ENCODE measurements at places on chromosomes 2 and 18.
A peak's percentile ranks its signal among the peaks of the same experiment; 100 is the strongest.

DNA sequence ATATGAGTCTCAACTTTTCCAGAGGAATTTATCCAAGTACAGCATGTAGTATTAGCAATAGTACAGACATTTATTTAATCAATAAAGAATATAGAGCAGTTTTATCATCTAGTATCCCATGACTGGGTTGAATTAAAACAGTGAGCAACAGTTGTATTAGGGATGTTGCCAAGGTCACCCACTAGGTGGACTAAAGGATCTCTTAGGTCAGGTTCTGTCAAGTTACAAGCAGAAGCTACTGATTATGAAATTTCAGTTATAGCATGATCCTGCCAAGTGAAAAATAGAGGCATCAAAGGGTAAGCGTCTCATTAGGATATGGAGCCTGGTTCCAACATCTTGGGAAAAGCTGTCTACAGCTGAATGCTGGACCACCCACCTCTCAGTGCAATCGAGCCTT lies 52.1 kb upstream of the LAPTM4A start:
- no peak for DNase-seq

GRCh38 chr2:207126724-207127308 lies 38.9 kb downstream of the KLF7 start:
- DNase-seq, result no peak

GRCh38 chr2:23769364-23769763 lies 157.6 kb downstream of the ATAD2B start:
- DNase-seq, result no peak

GRCh38 chr2:211159972-211160371 lies 603.6 kb downstream of the CPS1 start:
- DNase-seq, result no peak

- DNase-seq, result no peak
These were observed 249.4 kb upstream of the CTAGE1 start for GRCh38 chr18:22667156-22667555.

DNA sequence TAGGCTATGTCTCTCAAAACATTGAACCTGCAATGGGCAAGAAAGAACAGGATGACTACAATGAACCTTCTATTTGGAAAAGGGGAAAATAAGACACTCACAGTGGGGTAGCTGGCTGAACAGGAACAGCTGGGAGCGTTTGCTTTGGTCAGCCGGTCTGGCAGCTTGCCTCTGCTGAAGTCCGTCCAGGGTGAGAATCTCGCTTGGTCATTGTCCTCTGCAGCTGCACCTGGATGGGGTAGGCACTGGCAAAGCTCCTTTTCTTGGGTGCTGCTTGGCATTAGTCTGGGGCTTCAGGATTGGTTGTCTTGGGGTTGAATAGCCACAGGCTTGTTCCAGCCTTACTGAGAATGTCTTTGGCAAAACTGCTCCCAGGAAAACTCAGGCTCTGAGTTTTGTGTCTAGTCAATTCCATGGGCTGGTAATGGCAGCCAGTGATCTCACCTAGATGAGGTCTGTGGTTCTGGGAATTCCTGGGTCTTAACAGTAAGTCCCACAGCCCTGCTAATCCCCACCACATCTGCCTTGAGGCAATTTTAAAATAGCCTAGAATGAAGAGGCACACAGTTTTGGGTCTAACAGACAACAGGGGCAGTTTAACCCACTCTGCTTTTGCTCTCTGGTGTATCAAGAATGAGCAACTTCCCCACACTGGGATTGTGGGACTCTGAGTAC lies 13.4 kb downstream of the NEDD4L start:
- no peak for DNase-seq

GRCh38 chr2:219870041-219870440 lies 242.6 kb downstream of the SLC4A3 start:
- DNase-seq, result no peak

DNA sequence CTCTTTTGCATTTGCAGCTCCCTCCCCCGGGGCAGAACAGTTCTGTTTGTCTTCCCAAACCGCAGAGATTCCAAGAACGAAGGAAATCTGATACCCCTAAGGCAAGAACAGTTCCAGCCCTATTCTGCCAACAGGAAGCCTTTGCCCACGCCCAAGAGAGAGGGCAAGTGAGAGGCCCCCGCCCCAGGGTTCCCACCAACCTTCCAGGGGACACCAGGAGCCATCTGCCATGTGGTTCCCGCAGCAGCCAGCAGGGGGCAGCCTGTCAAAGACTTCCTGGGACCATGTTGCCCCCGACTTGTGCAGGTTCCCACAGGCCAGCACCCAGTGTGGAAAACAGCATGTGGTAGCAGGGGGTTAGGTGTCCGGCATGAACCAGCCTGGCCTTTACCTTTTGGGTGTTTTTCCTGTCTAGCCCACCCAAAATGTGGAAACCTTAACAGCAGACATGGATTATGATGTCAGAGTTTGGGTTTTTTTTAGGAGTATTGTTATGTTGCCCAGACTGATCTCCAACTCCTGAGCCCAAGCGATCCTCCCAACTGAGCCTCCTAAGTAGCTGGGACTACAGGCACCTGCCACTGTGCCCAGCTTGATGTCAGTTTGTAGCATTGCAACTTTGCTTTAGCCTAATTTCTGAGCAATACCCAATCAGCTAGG lies 21.7 kb upstream of the EFHD1 start:
- DNase-seq, result peak; percentile 33

GRCh38 chr18:848062-848861 lies 36.2 kb upstream of the YES1 start:
- DNase-seq, result no peak

DNA sequence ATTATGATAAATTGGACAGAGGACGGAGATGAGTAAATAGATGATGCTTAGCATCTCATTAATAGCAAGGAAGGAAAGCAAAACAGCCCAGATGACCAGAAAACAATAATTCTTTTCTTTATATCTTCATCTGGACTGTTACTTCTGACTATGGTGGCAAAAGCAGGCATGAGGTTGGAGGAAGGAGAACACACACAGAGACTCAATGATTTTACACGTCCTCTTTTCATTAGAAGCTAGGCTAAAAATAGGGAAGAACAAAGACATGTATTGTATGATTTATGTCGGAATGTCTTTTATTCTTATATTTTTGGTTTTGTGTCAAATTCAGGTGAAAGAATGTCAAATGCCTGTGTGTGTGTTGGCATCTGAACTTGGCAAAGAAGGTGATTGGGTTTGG lies 137.1 kb downstream of the MAP2 start:
- DNase-seq, result no peak

- DNase-seq, result no peak
These were observed 5.2 kb downstream of the DYSF start for GRCh38 chr2:71458413-71459083.

DNA sequence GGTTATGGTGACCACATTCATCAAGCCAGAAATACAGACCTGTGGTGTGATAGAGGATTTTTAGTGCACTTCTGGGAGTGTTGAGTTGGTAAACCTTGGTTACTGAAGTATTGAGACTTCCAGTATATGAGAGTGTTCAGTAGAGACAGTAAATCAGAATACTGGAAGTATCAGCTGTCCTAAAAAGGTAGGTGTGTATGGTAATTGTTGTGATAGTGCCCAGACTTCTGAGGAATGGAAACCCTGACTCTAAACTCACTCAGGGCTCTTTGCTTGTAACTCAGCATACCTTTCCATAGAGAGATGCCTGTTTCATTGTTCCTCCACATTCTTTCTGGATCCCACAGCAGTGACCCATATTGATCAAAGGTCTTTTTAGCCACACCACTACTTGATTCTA lies 217.1 kb downstream of the SETBP1 start:
- no peak for DNase-seq

- DNase-seq, result no peak
These were observed 69.6 kb downstream of the SRBD1 start for GRCh38 chr2:45541450-45541849.

- DNase-seq, result no peak
These were observed 772.2 kb downstream of the SUCLG1 start for GRCh38 chr2:83686863-83687262.

- no peak for DNase-seq
These were observed 55.3 kb downstream of the EDAR start for GRCh38 chr2:108933691-108934117.

DNA sequence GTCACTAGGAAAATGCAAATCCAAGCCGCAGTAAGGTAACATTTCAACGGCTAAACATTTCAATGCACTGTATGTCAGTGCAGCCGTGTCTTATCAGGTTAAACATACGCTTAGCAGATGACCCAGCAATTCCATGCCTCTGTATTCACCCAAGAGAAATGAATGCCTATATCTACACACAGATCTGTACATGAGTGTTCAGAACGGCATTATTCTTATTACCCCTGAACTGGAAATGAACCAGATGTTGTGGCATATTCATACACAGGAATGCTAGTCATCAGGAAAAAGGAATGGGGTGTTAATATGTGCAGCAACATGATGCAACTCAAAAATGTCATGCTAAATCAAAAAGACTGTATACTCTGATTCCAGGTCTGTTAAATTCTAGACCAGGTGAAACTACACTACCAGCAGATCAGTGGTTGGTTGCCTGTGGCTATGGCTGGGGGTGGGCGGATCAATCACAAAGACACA lies 80.4 kb upstream of the RPL31 start:
- no peak for DNase-seq

GRCh38 chr2:144550911-144551310 lies 31.0 kb upstream of the ZEB2 start:
- DNase-seq, result no peak

- DNase-seq, result no peak
These were observed 83.8 kb downstream of the PARD3B start for GRCh38 chr2:204628926-204629712.

DNA sequence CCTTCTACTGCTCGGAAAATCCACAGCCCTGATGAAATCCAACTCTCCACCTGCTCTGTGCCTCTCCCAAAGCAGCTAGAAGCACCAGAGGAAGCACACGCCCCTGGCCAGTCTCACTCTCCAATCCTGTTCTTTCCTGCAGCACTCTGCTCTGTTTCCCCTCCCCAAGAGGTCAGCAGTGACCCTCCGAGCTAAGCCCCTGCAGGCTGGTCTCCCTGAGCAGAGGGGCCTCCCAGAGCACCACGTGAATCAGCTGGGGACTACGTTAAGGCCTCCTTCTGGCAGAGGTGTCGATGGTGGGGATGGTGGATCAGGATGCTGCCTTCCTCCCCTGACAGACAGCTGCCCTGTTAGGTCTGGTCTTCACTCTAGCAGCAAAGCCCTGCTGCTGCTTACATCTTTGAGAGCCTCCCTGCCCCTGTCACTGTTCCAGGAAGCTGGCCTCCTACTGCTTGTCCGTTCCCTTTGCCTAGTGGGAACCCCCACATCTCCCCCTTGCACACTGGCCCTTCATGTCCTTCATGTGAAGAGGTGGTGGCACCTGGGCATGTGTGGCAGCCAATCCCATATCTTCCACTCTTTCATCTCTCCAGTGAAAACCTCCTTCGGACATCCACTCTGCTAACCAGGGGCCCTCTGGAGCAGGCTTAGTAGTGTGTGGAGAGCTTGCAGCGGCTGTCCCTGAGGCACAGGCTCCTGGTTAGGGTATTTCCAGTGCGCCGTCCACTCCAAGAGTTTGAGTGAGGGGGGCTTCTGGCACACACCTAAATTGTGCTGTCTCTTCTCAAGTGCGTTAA lies 307.5 kb upstream of the HS6ST1 start:
- no peak for DNase-seq

DNA sequence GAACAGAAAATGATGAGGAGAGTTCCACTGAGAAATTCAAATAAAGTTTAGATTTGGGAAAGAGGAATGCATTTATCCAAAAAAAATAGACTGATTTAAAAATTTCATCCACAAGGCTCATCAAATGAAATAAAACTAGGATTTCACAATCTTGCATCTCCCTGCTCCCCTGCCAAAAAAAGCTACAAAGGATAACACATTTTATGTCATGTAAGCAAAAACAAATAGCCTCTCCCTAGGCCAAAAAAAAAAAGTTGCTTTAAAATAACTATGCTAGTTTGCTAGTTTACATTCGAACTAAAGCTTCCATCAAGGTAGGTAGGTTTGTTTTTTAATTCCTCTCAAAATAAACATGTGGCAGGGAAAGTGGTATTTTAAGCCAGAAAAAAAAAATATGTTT lies 465.5 kb upstream of the ID2 start:
- DNase-seq, result no peak

DNA sequence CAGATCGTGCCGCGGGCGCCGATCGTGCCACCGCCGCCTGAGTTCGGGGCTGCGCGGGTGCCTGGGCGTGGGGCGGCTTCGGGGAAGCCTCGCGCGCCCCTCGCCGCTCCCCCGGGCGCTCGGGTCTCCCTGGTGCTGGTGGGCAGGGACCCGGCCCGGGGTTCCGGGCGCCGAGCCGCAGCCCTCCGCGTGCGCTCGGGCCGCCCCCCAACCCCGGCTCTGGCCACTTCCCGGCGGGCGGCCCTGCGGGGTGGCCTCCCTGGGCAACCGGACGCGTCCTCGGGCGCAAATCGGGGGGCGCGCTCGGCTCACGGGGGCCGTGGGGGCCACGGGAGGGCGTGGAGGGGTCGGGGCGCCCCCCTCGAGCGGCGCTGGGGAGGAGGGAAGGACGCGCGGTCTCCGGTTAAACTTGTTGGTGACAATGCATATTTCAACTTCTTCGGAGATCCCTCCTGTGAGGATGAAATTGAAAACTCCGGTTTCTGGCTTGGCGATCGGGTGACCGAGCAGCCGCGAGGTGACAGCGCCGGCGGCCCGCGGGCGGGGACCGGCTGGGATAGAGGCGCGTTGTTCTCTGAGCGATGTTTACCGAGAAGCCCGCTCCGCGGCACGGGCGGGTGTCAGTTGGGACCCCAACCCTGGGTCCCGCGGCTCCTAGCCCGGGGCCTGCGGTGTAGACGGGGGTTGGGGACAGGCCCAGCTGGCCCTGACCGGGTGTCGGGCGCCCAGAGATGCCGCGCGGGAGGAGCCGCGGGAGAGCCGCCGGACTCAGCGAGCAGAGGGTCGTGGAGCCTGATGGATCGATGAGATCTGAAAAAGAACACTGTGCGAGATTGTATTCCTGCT lies 676 bp downstream of the SH3BP4 start:
- DNase-seq, result no peak

DNA sequence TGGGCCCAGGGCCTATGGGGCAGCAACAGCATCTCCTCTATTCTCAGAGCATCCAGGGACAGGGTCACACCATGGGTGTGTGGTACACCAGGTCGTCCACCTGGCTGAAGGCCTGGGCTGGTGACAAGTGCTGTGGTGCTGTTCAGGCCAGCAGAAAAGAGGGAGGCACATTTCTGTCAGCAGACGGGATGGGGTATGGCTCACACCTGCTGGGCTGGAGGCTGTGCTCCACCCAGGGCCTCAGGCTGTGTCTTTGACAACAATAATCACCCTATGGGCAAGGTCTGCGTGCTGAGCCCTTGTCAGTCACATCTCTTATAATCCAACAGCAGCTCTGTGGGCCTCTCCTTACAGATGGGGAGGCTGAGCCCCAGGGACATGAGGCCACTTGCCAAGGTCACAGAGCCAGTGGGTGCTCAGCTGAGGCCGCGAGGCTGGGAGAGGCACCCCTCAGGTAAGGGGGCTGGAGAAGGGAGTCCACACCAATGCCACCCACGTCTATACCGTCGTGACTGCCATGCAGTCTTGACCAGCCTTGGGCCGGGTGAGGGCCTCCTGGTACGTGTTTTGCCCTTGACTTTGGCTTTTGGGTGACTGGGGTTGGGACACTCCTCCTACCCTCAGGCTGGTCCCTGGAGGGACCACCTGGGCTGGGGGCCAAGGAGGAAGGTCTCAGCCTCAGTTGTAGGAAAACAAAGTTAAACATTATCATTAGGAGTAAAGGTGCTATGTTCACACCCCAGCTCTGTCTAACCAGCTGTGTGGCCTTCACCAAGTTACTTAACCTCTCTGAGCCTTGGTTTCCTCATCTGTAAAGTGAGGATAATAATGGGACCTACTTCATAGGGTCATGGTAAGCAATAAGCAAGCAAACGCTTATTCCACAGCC lies 5.6 kb upstream of the HS6ST1 start:
- DNase-seq, result no peak

GRCh38 chr2:150425121-150425955 lies 62.1 kb downstream of the RND3 start:
- DNase-seq, result no peak

GRCh38 chr18:59498506-59499086 lies 139.5 kb upstream of the LMAN1 start:
- DNase-seq, result no peak

Data from hematopoietic multipotent progenitor cell (in vitro differentiated cells).